Hippocampal formation (tissue), 2 donors: ENCODE measurements at places on chromosomes 4 and X.

DNA sequence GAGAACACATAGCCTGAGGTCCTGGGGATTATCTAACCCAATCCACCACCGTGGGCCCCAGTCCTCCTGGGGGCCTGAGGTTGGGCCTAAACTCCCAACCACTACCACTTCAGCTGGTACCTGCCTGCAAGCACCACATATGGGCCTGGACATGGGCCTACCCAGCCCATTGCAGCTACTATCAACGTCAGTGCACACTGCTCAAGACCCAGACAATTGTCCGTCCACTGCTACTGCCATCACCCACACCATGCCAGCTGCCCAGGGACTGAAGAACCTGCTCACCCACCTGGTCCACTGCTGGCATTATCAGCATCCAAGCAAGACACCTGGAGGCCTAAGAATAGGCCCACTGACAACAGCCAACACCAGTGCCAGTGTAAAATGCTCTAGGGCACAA is 88.1 kb downstream of the COL4A5 start:
- no peak for DNase-seq

- no peak for DNase-seq
These were observed 81.9 kb downstream of the REPS2 start for GRCh38 chrX:17028356-17028755.

- DNase-seq: no peak
These were observed 341.6 kb upstream of the MAOA start for GRCh38 chrX:43314525-43314924.

DNA sequence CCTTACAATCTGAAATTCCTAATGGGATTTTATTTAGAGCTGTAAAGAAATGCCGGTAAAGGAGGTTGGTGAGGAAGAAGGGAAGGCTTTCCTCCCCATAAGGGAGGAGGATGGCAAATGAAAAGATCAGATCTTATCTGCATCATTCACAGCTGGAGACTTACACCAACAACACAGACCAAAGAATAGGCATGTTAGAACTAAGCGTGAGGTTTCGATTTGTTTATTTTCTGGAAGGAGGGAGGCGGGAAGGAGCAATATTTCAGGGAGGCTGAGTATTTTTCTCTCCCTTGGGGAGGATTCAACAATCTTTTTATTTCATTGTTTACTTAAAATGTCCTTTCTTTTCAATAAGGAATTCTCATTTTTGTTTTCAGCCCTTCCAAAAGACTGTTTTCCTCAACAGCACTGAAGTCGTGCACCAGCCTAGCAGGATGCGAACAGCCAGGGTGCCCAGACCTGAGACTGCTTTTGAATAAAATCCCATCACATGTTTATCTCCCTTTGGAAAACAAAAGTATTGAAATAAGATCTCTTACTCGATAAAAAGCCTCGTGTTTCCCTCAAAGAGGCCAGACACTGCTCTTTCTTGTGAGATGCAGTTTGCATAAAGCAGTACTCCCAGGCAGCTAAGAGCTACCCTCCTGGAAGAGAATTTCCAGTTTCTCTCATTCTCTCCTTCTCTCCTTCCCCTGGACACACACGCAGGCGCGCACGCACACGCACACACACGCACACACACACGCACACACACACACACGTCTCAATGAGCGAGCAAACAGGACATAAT is 236.1 kb downstream of the MGST2 start:
- no peak for DNase-seq

GRCh38 chr4:177450426-177451107 is 8.3 kb upstream of the AGA start:
- no peak for DNase-seq

DNA sequence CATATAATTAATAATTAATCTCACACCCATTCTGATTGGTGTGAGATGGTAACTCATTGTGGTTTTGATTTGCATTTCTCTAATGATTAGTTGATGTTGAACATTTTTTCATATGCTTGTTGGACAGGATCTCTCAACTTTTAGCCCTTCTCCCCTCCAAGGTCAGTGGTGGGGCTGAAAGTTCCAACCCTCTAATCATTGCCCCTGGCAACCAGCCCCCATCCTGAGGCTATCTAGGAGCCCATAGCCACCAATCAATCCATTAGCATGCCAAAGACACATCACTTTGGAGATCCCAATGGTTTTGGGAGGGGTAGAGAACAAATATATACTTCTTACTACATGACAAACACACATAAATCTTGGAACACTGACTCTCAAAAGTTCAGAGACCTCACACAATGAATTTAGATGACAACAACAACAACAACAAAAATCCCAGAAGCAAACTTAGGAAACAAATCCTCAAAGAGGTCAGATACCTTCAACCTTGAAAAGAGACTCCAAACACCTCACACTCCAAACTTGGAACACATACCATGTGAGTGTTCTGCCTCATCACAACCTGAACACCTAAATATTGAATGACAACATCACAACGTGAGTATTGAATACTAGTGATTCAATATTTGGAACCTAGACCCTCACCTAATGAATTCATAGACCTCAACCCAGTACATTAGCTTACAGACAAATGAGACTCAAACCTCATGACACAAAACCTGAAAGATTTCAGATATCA is 19.0 kb upstream of the PAGE4 start:
- no peak for DNase-seq

GRCh38 chrX:12672367-12673106 is 118.7 kb upstream of the PRPS2 start:
- no peak for DNase-seq

- no peak for DNase-seq
These were observed 6.5 kb downstream of the SPRY1 start for GRCh38 chr4:123403080-123403604.

DNA sequence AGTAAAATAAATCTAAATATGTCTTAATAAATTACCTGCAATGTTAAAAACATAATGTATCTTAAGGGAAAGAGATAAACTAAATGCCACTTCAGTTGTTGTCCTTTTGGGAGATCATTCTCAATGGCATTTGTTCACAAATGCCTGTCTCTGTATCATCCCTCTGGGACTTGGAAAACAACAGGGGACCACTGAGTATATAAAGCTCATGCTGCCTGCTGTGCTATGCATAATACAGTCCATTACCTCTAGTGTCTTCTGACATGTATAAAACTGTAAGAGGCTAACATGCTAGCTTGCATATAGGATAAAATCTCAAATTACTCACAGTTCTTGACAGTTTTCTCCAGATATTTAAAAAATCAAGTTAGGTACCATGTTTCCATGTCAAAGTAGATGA is 503.9 kb downstream of the PDHA2 start:
- DNase-seq: no peak

- no peak for DNase-seq
These were observed 698 bp downstream of the AFF1 start for GRCh38 chr4:86935566-86935852.

- DNase-seq: no peak
These were observed 29.1 kb upstream of the CT55 start for GRCh38 chrX:135200297-135200696.

GRCh38 chrX:25737540-25737939 is 400.6 kb upstream of the MAGEB18 start:
- no peak for DNase-seq

GRCh38 chr4:10647846-10648245 is 36.7 kb downstream of the CLNK start:
- DNase-seq: no peak

DNA sequence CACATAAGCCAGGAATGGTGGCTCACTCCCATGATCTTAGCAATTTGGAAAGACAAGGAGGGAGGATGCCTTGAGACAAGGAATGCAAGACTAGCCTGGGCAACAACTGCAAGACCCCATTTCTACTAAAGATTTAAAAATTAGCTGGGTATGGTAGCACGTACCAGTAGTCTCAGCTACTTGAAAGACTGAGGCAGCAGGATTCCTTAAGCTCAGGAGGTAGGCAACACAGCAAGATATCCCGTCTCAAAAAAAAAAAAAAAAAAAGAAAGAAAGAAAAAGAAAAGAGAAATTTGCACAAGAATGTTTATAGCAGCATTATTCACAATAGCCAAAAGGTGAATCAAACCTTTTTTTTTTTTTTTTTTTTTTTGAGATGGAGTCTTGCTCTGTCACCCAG is 29.7 kb downstream of the PDS5A start:
- DNase-seq: no peak

DNA sequence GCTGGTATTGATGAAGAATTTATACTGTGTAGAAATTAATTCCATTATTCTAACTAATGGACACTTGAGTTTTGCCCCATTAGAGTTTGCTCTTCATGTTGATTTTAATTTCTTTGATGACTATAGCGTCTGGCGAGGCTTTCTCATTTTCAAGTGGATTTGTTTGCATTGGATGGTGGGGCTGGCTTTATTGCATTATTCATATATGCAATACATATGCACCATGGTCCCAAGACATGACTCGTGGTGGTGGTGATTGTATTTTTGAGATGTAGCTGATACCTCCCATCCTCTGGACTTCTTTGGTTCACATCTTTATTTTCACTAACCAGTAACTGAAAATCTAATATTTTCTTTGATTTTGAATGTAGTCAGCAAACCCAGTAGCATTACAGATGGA is 39.8 kb downstream of the PTTG2 start:
- no peak for DNase-seq

- DNase-seq: no peak
These were observed 40.8 kb downstream of the FAM241A start for GRCh38 chr4:112185740-112186670.

GRCh38 chrX:66676990-66677389 is 38.1 kb upstream of the EDA2R start:
- DNase-seq: no peak

DNA sequence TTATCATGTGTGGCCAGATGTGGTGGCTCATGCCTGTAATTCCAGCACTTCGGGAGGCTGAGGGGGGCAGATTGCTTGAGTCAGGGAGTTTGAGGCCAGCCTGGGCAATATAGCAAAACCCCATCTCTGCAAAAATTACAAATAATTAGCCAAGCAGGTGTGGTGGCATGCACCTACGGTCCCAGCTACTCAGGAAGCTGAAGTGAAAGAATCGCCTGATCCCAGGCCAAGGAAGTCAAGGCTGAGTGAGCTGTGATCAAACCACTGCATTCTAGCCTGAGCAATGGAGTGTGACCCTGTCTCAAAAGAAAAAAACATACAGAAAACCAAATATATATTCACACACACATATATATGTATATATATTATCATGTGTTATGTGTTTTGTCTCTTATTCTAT is 15.0 kb downstream of the APELA start:
- DNase-seq: no peak

DNA sequence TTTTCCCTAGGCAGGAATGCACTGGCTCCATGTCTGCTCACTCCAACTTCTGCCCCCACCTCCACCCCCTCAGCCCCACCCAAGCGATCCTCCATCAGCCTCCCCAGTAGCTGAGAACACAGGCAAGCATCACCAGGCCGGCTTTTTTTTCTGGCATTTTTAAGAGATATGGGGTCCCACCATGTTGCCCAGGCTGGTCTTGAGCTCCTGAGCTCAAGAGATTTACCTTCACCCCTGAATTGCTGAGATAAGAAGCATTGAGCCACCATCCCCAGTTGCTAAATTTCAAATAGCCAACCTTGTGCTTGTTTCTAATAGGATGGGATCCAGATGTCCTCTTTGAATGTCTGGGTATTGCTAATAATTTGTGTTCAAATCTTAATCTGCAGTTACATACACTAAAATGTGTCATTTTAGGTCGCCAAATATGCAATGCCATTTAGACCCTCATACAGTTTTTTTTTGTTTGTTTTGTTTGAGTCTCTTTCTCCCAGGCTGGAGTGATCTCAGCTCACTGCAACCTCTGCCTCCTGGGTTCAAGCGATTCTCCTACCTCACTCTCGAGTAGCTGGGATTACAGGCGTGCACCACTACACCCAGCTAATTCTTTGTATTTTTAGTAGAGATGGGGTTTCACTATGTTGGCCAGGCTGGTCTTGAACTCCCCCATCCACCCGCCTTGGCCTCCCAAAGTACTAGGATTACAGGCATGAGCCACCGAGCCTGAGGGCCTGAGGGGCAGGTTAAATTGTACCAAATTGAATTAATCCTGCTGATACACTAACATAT is 8.8 kb downstream of the LARP7 start:
- no peak for DNase-seq

GRCh38 chrX:5306654-5307121 is 922.0 kb downstream of the NLGN4X start:
- DNase-seq: no peak

DNA sequence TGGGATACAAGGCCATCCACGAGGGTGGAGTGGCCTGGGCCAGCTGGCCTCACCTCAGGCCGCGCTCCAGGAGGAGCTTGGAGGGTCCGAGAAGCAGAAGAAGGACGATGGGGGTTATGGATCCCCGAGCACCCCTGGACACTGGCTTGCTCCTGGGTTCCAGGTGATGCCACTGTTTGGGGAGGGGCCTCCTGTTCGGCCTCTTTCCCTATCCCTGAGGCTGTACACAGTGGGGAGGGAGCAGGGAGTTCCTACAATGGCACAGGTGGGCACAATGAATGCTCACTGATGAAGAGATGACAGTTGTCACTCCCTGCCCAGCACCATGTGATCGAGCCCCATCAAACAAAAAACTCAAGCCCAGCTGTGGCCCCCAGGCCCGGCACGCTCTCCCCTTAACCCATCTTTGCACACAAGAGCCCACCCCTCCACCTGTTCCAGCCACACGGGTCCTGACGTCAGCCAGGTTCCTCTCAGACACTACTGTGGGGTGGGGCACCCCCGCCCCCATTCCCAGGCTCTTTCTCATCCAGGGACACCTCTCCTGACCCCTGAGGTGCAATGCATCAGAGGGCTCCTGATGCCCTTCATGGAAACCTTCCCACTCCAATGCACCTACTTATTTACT is 70.3 kb downstream of the WFS1 start:
- no peak for DNase-seq

DNA sequence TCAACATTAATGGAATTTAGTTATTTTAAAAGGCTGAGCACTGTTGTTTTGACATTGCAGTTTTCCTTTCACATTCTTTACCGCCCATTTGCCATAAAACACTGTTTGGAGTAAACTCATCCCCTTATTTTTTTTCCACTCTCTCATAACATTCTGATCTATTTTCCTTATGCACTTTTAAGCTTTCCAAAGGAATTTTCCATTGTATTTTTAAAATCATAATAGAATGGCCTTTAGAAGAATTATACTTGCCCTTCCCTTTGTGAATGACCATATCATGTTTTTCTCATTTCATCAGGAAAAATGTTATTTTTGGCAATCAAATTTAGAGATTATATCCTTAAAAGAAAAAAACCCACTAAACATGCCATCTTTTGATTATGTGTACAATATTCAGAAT is 1074.2 kb downstream of the STIM2 start:
- DNase-seq: no peak

- no peak for DNase-seq
These were observed 21.9 kb upstream of the GABRE start for GRCh38 chrX:151996347-151996746.

DNA sequence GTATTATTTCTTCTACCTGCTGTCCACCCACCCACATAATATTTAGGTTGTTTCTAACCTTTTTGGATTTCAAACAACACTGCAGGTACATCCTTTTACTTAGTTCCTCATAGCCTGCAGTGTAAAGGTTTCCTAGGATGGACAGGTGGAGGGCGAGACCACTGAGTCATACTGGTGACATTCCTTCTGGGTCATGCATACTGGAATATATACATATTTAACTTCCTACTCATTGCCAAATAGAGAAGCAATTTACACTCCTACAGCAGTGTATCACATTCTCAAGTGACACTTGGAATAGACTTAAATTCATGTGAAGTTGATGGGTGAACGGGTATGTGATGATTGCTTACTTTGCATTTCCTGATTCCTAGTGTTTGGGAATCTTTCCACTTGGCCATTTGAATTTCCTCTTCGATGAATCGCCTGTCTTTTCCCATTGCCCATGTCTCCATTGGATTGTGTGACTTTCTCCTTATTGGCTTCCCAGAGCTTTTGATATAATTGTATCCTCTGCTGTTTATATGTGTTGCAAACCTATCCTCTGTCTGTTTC is 8.2 kb upstream of the PPP2R2C start:
- DNase-seq: no peak

- DNase-seq: no peak
These were observed 563.5 kb downstream of the PCDH7 start for GRCh38 chr4:31283679-31284078.
